Stimulated activated CD8-positive, alpha-beta memory T cell treated with anti-CD3 and anti-CD28 coated beads, Interleukin-15, amount 100 ng/mL, for 24 hours (primary cell): ENCODE measurements at places on chromosomes 12 and 14.

GRCh38 chr12:76757694-76758093 is 6.2 kb upstream of the ZDHHC17 start:
- DNase-seq, result no peak

DNA sequence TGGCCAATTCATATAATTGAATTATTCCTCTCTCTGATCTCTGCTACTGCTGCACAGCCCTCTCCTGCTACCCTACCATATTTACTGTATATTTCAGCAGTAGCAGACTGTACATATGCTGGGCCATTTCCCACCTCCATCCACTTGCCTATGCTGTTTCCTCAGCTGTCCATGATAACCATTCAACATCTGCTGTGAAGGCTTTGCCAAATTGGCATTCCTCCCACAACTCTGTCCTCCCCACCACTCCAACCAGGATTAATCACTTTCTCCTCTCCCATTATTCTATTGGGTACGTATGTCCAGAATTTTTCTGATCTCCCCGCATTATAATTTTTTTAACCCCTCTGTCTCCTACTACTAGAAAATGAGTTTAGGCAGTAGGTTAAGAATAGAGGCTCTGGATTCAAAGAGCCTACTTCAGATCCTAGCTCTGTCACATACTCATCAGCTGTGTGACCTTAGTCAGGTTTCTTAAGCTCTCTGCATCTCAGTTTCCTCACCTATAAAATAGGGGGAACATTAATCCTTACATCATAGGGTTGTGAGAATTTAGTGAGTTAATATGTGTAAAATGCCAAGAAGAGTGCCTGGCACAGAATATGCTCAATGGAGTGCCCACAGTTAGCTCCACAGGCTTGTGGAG is 123.3 kb downstream of the KICS2 start:
- no peak for DNase-seq

GRCh38 chr12:128797119-128798118 is 26.3 kb downstream of the SLC15A4 start:
- DNase-seq, result no peak

DNA sequence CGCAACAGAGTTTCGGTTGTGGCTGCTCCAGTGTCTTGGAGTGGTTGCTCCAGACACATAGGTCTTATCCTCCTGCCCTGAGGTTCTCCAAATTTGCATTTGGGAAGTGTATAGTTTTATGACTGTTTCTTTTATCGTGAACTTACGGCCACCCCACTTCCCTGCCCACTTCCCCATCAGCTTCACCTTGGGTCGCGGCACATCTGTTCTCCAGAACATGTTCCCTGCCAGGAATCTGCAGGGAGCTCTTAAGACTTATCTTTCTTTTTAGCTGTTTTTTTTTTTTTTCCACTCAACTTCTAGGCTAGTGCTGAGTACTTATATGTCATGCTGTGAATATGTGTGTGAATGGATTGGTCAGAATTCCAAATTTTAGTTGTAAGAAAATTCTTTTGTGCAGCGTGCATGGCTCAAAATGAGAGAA is 75.4 kb downstream of the ETV6 start:
- no peak for DNase-seq

- no peak for DNase-seq
Observed at GRCh38 chr12:46377678-46378077, 5.1 kb upstream of the SLC38A2 start.

DNA sequence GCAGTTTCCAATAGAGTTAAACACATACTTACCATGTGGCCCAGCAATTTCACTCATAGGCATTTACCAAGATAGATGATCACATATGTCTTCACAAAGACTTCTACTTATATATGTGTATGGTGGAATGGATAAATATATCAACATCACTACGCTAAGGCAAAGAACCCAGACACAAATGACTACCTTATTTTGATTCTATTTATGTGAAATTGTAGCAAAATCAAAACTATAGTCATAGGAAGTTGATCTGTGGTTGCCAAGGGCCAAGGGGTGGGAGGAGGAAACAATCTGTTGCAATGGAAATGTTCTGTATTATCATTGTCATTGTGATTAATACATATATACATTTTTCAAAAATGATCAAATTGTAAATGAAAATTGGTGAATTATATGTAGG is 47.7 kb upstream of the ANP32D start:
- no peak for DNase-seq

DNA sequence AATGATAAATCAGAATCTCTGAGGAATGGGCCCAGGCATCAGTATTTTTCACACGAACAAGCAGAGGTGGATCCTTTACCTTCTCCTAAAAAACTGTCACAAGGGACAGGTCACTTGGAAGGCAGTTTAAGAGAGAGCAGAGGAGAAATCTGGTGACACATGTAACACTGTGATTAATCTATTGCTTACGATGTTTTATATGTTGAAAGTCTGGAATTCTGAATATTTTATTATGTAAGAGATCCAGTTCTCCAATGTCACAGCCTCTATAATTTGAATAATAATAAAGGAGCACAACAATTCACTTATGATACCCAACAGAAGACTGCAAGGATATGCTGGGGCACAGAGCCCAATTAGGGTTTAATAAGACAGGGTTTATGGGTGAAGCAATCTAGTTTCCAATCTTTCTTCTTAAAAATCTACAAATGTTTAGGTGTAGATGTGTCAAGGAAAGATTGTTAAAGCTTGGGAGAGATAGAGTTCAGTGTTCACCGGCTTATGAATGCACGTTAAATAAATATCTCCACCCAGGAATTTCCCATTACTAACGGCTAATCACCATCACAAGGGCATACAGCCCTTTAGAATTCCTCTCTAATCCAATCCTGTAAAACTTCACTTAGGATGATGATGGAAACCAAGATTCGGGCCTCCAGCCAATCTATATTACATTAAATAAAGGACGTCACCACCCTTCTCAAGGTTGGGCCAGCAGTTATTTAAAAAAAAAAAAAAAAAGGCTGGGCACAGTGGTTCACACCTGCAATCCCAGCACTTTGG is 23.4 kb downstream of the DUSP16 start:
- DNase-seq, result no peak

- DNase-seq, result peak; percentile 33
Observed at GRCh38 chr12:120231316-120232011, 30.6 kb upstream of the RPLP0 start.

- no peak for DNase-seq
Observed at GRCh38 chr12:97513950-97514349, 51.3 kb downstream of the RMST start.

GRCh38 chr12:12451098-12451497 is 94.2 kb downstream of the BORCS5 start:
- DNase-seq, result no peak

GRCh38 chr14:29163109-29163508 is 396.5 kb downstream of the FOXG1 start:
- no peak for DNase-seq

- no peak for DNase-seq
Observed at GRCh38 chr12:1328391-1328790, 266.0 kb downstream of the FBXL14 start.

GRCh38 chr14:73879027-73879426 is 7.6 kb upstream of the ZNF410 start:
- no peak for DNase-seq

GRCh38 chr12:25056011-25056410 is 107.1 kb upstream of the BCAT1 start:
- DNase-seq, result no peak

DNA sequence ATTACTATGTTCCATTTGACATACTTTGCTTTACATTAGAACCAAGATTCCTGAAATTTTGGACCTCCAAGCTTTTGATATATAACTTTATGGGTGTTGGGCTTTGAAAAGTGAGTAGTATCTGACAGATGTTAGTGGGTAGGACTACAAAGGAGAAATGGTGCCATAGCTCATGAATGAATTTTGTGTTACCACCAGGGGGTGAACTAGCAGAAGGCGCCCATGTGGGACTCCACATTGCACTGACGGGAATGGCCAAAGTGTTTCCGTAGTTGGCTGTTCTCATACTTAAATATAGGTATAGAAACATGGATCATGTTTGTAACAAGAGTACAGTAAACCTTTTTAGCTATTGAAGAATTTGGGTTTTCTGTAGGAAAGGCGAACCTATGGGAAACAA is 337.5 kb downstream of the FLRT2 start:
- DNase-seq, result no peak

GRCh38 chr14:103679351-103679750 is 35.9 kb downstream of the XRCC3 start:
- no peak for DNase-seq
